Left ventricle myocardium inferior (tissue), 1 donor: ENCODE measurements at places on chromosomes 2 and 18. TPM values are rescaled to one million over a fixed set of nuclear protein-coding genes. Genes with fewer than 3 reads are reported as not detected.
A peak's percentile ranks its signal among the peaks of the same experiment; 100 is the strongest.

Gene DLX1
- not detected for total RNA-seq

Gene CTNNA2
- total RNA-seq = not detected

Gene GTF2A1L
- total RNA-seq = not detected

Gene ZNF385B
- total RNA-seq = 0.14 TPM

DNA sequence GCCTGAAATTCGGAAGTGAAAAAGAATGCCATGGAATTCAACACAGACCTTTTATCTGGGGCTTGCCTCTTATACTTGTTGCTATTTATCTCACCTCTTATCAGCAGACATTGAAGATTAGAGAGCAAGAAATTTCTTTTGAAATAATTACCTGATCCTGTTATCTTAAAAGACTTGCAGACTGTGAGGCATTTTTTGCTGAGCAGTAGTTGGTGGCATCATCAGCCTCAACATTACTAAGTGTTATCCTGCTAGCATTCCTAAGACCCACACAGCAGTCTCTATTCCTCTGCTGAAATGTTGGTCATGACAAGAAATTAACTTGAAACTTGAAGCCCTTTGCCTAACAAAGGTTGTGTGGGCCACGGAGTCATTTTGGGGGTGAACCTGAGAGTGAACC lies 186.5 kb downstream of the TRIB2 start:
- no peak overlapping the region for H3K27ac ChIP-seq
- no peak for DNase-seq
- H3K4me1 ChIP-seq = peaks cover 8% of the 10 kb centered on the region
- H3K27me3 ChIP-seq = no peaks in the 10 kb centered on the region

DNA sequence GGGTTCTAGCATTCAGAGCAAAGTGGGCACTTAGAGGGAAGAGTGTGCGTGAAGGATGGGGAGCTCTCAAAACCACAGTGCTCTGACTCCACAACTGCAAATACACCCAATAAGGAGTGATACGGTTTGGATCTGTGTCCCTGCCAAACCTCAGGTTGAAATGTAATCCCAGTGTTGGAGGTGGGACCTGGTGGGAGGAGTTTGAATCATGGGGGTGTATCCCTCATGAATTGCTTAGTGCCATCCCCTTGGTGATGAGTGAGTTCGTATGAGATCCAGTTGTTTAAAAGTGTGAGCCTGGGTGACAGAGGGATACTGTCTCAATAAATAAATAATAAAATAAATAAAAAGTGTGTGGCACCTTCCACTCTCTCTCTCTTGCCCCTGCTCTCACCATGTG lies 50.3 kb upstream of the CCDC85A start:
- no peak overlapping the region for H3K27ac ChIP-seq
- no peak for DNase-seq
- no peaks in the 10 kb centered on the region for H3K27me3 ChIP-seq
- H3K36me3 ChIP-seq = no peaks in the 10 kb centered on the region
- no peak overlapping the region for H3K4me3 ChIP-seq

- H3K4me1 ChIP-seq = peaks cover 78% of the 10 kb centered on the region
- peaks cover 97% of the 10 kb centered on the region for H3K27me3 ChIP-seq
- H3K4me3 ChIP-seq = peak overlapping the region; percentile 39
These were observed 1.8 kb downstream of the ONECUT2 start for GRCh38 chr18:57436965-57437333.

DNA sequence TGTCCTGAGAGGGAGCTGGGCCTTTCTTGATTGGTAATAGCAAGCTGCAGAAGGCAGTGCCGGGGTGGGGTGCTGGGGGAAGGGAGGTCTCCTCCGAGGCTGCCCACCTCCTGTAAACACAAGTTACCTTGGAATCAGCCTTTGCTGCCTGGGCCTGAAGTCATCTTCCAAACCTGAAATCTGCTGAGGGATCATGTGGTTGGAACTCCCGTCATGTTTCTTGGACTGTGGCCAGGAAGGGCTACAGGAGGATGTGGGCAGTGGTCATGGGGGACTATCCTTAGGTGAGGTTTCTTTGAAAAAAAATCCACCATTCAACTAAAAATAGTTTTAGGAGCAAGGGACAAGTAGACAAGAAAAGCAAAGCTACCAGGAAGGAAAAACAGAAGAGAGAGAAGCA lies 74.2 kb downstream of the CDK15 start:
- peaks cover 12% of the 10 kb centered on the region for H3K27me3 ChIP-seq
- DNase-seq = no peak
- H3K27ac ChIP-seq = no peak overlapping the region
- H3K4me1 ChIP-seq = peaks cover 40% of the 10 kb centered on the region

DNA sequence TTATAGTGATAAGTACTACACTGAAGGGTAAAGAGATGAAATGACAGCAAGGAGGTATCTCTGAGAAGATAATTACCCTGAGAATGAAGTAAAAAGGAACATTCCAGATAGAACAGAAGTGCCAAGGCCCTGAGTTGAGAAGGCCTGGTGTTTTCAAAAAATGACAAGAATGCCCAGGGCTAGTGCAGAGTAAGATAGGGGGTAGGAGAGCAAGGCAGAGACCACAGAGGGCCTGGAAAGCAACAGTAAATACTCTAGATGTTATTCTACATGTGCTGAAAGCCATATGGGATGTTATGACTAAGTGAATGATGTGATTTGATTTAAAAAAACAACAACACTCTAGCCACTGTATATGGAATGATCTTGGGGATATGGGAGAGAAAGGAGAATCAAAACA lies 52.3 kb downstream of the BAZ2B start:
- no peaks in the 10 kb centered on the region for H3K36me3 ChIP-seq
- no peaks in the 10 kb centered on the region for H3K27me3 ChIP-seq
- no peak overlapping the region for H3K27ac ChIP-seq
- DNase-seq = no peak

- H3K4me3 ChIP-seq = no peak overlapping the region
- H3K27ac ChIP-seq = no peak overlapping the region
- H3K4me1 ChIP-seq = no peaks in the 10 kb centered on the region
- peaks cover 51% of the 10 kb centered on the region for H3K27me3 ChIP-seq
- no peak for DNase-seq
- H3K36me3 ChIP-seq = no peaks in the 10 kb centered on the region
These were observed 46.2 kb upstream of the SNTG2 start for GRCh38 chr2:904246-905024.

GRCh38 chr2:16438613-16439321 lies 226.9 kb downstream of the CYRIA start:
- H3K4me1 ChIP-seq = no peaks in the 10 kb centered on the region
- H3K27me3 ChIP-seq = peaks cover 26% of the 10 kb centered on the region
- no peak overlapping the region for H3K27ac ChIP-seq

DNA sequence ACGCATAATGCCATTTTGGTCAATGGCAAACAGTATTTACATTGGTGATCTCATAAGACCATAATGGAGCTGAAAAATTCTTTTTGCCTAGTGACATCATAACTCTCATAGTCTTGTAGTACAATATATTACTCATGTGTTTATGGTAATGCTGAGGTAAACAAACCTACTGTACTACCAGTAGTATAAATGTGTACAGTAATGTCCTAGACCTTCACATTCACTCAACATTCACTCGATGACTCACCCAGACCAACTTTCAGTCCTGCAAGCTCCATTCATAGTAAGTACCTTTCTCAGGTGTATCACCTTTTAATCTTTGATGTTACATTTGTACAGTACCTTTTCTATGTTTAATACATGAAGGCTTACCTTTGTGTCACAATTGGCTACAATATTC lies 558.2 kb upstream of the PIK3C3 start:
- no peaks in the 10 kb centered on the region for H3K27me3 ChIP-seq
- DNase-seq = no peak
- no peak overlapping the region for H3K27ac ChIP-seq

DNA sequence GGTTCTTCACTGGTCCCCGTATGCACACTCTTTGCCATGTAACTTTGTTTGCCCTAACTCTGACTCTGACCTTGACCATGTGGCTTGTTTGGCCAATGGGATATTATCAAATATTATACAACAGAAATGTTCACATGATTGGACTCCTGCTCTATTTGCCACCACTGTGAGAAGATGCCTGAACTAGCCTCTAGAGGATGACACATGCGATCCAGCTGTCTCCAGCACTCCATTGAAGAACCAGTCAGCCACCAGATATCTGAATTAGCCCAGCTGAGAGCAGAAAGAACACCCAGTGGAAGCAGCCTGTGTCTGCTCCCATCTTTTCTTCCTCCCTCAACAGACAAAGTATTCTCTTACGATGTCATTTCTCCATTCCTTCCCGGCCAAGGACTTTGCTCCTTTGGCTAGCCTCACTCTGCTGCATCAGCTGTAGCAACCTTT lies 412.1 kb downstream of the IRS1 start:
- no peak overlapping the region for H3K4me3 ChIP-seq
- DNase-seq = no peak
- H3K27me3 ChIP-seq = no peaks in the 10 kb centered on the region
- no peaks in the 10 kb centered on the region for H3K36me3 ChIP-seq
- no peaks in the 10 kb centered on the region for H3K4me1 ChIP-seq

DNA sequence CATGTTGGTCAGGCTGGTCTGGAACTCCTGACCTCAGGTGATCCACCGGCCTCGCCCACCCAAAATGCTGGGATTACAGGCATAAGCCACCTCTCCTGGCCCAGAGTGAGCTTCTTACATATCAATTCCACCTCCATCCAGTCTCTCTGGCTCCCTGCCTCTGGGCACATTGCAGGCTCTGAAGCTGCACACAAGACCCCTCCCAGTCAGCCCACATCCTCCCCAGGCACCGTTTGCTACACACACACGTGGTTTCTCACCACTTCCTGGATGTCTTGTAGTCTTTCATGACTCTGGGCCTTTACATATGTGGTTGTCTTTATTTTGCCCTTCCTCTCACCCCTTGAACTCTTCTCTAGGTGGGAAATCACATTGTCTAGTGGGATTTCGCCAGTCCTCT lies 64.0 kb upstream of the CABLES1 start:
- no peak overlapping the region for H3K4me3 ChIP-seq
- no peaks in the 10 kb centered on the region for H3K4me1 ChIP-seq
- H3K27me3 ChIP-seq = peaks cover 3% of the 10 kb centered on the region
- DNase-seq = peak; percentile 22
- H3K36me3 ChIP-seq = no peaks in the 10 kb centered on the region
- H3K27ac ChIP-seq = no peak overlapping the region

DNA sequence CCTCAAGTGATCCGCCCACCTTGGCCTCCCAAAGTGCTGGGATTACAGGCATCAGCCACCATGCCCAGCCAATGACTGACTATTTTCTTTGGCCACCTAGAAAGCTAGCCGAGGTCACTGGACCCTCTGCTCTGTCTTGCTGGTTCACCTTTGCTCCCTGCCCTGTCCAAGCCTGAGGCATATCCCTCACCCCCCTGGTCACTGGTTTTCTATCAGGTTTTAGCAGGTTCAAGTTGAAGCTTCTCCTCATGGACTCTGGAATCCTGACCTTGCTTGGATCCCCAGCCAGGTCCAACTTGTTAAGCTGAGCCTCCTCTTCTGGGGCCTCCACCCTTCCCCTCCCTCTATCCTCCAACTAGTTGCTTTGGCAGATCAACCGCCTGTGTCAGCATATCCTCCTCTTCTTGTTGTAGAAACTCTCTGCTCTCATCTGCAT lies 33.4 kb downstream of the PAX8 start:
- H3K27ac ChIP-seq = no peak overlapping the region
- no peak for DNase-seq
- no peaks in the 10 kb centered on the region for H3K36me3 ChIP-seq
- H3K27me3 ChIP-seq = no peaks in the 10 kb centered on the region
- H3K4me3 ChIP-seq = no peak overlapping the region

GRCh38 chr18:79259218-79259617 lies 136.5 kb upstream of the NFATC1 start:
- no peaks in the 10 kb centered on the region for H3K4me1 ChIP-seq
- H3K27me3 ChIP-seq = no peaks in the 10 kb centered on the region
- H3K4me3 ChIP-seq = no peak overlapping the region
- H3K27ac ChIP-seq = no peak overlapping the region
- peaks cover 9% of the 10 kb centered on the region for H3K36me3 ChIP-seq

DNA sequence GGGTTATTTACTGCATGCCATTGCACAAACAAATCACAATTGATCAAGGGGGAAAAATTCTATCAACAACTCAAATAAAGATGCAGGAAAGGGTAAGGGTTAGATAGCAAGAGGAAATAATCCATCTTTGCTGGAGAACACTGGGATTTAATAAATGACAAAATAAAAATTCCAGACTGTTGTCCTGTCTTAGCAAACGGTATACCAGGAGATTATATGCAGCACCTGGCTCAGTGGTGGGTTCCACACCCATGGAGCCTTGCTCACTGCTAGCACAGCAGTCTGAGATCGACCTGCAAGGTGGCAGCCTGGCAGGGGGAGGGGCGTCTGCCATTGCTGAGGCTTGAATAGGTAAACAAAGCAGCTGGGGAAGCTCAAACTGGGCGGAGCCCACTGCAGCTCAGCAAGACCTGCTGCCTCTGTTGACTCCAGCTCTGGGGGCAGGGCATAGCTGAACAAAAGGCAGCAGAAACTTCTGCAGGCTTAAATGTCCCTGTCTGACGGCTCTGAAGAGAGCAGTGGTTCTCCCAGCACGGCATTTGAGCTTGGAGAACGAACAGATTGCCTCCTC lies 296.5 kb upstream of the THSD7B start:
- no peaks in the 10 kb centered on the region for H3K36me3 ChIP-seq
- H3K27ac ChIP-seq = no peak overlapping the region
- peaks cover 22% of the 10 kb centered on the region for H3K27me3 ChIP-seq
- H3K4me1 ChIP-seq = no peaks in the 10 kb centered on the region
- H3K4me3 ChIP-seq = no peak overlapping the region

DNA sequence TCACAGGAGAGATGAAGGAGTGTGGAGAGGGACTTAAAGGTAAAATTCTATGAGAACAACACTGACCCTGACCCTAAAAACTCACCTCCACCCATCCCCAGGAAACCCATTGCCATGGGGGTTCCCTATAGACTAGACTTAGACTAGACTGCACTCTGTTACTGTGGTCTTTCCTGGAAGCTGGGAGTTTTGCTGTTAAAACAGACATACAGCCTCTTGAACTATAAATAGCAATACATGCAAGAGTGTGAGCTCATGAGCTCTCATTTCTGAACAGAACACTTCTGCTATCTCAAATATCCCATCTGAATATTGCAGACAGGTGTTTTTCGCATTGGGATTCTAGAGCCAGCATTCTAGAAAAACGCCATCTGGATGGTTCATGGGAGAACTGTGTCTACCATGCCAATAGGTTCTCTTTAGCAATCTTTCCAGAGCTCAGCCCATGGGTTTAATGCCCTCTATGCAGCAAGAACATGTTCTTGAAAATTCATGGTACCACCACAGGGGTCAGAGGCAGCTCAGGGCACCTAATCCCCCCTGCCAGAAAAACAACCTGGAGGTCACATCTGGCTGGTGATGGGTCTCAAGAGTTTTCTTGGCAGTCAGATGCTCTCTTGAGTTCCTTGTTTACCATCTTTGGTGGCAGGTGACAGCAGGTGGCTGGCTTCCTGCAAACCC lies 51.9 kb downstream of the SLC14A2 start:
- no peak overlapping the region for H3K4me3 ChIP-seq
- no peaks in the 10 kb centered on the region for H3K36me3 ChIP-seq
- H3K4me1 ChIP-seq = peaks cover 24% of the 10 kb centered on the region
- peak overlapping the region; percentile 58 for H3K27ac ChIP-seq
- H3K27me3 ChIP-seq = no peaks in the 10 kb centered on the region

DNA sequence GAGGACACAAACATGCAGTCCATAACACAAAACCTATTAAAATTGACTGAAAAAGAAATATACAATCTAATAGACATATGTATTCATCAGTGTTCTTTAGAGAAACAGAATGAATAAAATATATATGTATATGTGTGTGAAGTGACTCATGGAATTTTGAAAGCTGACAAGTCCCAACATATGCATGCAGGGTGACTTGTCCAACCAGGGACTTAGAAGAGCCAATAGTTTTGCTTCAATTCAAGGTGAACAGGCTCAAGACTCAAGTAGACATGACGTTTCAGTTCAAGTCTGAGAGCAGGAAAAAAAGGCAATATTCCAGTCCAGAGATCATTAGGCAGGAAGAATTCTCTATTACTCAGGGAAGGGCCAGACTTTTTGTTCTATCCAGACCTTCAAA lies 271.2 kb upstream of the SETBP1 start:
- H3K4me1 ChIP-seq = no peaks in the 10 kb centered on the region
- H3K27me3 ChIP-seq = no peaks in the 10 kb centered on the region
- H3K4me3 ChIP-seq = no peak overlapping the region
- no peak for DNase-seq
- H3K27ac ChIP-seq = no peak overlapping the region
